ENCODE measurements at places on chromosomes 1 and 21.

DNA sequence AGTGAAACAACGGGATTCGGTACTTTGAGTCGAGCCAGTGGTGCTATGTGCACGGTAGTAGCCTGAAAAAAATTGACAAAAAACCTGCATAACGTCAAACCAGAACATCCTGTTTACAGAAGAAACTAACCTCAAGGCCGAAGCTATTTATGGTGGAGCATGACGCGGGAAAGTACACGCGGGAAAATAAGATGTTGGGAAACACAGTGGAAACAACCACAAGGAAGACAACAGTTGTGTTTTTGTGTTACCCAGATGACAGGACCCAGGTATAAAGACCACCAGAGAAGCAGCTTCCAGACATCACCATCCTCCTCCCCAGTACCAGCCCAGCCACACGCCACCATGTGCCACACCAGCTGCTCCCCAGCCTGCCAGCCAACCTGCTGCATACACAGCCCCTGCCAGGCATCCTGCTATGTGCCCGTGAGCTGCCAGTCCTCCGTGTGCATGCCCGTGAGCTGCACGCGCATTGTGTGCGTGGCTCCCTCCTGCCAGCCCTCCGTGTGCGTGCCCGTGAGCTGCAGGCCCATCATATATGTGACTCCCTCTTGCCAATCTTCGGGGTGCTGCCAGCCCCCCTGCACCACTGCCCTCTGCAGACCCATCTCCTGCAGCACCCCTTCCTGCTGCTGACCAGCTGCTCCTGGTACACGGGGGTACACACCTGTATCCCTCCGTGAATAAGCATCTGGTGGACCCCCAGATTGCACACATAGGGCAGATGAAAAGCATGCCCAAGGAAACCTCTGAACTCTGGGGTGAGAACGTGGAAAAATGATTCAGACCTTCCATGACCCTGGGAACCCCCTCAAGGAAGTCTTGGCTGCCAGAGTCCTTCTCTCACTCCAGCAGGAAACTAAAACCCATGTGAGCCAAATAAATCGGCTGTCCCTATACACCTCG lies at the start of gene KRTAP12-3:
Gene KRTAP12-3, plus strand, starts transcription at position 298 of the 906 bp plus-strand sequence. Its CDS starts 48 bp downstream, at position 346.
- no peak for DNase-seq

DNA sequence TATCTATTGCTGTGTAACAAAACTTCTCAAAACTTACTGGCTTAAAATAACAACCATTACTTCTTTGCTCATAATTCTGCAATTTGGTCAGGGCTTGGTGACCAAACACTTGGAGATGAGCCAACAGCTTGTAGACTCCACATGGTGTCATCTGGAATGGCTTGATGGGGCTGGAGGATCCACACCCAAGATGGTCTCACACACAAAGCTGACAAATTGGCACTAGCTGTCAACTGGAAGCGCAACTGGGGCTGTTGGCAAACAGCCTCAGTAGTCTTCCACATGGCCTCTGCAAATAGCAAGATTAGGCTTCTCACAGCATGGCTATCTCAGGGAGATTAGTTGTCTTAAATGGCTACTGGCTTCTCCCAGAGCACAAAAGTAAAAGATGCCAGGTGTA lies 27.1 kb upstream of the MTF2 start:
- no peak for DNase-seq

GRCh38 chr21:39022863-39023693 lies 160.2 kb downstream of the PSMG1 start:
- DNase-seq: no peak

DNA sequence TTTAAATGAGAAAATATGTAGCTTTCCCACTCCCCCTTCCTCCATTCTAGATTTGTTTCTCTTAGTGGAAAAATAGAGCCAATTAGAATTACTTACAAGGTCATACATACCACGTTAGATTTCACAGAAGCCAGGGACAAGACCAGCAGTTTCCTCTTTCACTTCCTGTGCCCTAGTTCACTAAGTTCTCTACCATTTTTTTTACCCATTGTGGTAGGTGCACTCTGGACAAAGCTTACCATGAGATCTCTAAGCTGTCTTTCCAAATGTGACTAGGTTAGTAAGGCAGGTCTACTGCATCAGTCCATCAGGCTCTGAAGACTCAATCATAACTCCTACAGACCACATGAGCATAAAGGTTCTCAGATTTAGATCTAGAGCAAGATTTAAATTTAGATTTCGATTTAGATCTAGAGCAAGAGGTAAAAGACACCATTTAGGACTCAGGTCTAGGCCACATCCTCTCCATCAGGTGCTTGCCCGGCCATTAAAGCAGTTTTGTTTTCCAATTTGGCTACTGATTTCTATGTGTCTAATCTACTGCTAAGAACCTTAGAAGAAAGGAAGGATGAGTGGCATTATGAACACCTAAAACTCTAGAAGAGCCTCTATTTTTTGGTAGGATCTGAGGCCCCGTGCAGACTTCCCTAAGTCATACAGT lies 235.3 kb downstream of the FAF1 start:
- no peak for DNase-seq

GRCh38 chr1:21931171-21932093 lies 5.7 kb downstream of the HSPG2 start:
- no peak for DNase-seq

DNA sequence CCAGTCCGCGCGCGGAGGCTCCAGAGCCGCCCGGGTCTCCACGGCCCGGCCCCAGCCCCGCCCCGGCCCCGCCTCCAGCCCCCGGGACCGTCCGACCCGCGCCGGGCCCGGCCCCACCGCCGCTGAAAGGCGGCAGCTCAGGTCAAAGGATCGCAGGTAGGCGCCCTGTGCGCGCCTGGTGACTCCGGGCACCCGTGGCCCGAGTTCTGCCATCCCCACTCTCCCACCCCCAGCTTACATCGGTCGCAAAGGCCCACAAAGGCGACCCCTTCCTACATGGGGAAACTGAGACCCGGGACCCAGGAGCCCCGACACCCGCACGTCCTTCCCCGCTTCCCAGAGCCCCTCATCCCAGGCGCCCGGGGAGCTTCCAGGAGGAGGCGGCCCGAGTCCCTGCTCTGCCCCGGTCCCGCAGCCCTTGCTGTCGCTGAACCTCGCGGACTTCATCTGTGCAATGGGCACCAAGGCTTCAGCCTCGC lies at the start of gene TMEM200B:
Gene TMEM200B, minus strand, starts transcription at position 17 of the 479 bp plus-strand sequence. CDS start 2,075 bp downstream, outside the sequence.
- no peak for DNase-seq

DNA sequence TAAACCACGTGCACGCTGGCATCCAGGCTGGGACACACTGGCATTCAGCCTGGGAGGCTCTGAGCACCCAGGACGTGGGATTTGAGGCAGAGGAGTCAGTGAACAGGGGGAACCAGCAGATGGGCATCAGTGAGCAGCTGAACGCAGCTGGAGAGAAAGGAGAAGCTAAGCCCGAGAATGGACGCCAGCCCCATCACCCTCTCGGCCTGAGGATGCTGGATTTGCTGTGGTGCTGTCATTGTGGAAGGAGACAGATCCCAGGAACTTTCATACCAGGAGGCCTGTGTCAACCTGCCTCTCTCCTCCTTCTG lies 132.8 kb downstream of the PGBD5 start:
- DNase-seq: no peak

DNA sequence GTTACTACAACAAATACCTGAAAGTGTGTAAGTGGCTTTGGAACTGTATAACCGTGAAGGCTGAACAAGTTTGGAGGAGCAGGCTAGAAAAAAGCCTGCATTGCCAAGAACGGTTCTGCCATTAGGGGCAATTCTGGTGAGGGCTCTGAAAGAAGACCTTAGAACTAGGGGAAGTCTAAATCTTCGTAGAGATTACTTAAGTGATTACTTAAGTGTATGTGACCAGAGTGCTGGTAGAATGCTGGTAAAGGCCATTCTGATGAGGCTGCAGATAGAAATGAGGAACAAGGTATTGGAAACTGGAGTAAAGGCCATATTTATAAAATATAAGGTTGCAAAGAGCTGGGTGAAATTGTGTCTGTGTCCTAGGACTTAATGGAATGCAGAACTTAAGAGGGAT lies 158.0 kb downstream of the CLIC6 start:
- no peak for DNase-seq

GRCh38 chr1:160007577-160008200 lies 24.1 kb downstream of the PIGM start:
- DNase-seq: no peak

DNA sequence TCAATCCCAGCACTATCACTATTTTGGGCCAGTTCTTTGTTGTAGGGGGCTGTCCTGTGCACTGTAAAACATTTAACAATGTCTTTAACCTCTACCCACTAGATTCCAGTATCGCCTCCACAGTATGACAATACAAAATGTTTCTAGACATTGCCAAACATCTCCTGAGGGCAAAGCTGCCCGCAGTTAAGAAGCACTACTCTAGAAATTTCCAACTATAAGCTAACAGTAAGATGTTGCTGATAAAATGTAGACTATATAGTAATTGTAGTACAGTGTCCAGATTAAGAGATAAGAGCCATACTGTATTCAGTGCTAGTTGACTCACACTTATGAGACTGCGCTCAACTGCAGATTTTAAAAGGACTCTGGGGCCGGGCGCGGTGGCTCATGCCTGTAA lies 5.0 kb downstream of the MTF1 start:
- DNase-seq: no peak

DNA sequence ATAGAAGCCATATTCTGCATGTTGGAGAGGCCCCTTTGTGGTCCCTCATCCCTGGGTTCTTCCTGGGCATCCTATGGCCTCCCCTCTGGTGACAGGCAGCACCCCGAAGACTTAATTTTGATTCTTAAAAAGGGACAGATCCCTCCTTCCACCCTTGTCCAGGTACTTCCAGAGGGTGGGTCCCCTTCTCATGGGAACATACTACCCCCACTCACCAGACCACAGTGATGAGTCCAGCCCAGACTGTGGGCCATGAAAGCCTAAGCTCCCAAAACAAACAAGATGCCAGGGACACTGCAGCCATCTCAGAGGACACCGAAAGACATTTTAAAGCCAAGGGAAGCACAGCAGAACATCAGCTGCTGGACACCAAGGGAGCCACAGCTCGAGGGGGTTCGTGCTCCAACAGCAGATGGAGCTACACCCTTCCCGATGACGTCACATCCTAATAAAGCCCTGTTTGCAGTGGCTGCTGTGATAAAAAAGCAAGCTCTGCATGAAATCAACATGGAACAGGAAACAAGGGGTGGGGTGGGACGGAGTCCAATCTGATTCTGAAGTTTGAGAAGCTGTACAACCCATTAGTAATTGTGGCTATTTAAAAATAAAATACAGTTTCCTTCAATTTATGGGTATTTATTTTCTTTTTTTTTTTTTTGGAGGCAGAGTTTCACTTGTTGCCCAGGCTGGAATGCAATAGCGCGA lies 32.4 kb downstream of the GNB1 start:
- no peak for DNase-seq

DNA sequence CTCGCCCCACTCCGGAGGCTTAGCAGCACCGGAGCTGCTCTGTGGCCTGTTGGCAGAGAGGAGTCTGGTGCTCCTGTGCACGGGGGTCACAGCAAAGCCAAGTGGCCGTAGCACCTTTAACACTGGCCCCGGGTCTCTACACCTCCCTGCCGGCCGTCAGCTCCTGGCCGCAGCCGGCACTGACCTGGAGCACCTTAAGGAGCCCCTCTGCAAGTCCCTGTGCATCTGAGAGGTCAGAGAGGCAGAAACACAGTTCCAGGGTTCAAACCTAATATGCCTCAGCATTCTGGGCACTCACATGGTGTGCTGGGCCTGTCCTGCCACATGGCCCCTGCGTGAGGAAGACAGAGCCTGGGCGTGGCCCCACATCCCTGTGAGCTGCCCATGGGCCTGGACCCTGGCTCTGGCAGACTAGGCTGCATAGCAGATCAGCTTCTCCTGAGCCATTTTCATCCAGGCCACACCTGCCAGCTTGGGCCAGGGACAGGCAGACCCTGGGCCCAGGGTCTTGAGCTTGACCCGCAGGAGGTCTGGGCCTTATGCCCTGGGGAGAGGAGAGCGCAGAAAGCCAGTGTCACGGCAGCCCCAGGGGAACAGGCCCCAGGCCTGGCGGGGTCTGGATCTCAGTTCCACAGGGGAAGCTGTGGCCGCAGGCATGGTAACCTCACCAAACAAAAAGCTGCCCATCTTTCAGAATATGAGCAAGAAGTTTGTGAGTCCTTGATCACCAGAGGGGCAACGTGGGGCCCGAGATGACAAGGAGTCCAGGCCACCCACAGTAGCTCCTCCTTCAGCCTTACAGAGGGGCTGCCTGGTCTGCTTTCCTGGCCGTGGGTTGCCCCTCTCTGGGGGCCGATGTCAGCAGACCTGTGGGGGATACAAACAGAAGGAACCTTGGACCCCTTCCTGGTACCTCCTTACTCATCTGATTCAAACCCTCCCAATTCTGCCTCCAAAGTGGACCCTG lies 146.0 kb upstream of the COL6A1 start:
- no peak for DNase-seq

GRCh38 chr1:47757226-47757975 lies 239.8 kb downstream of the TRABD2B start:
- no peak for DNase-seq

GRCh38 chr1:230120289-230120920 lies 53.4 kb downstream of the GALNT2 start:
- no peak for DNase-seq

DNA sequence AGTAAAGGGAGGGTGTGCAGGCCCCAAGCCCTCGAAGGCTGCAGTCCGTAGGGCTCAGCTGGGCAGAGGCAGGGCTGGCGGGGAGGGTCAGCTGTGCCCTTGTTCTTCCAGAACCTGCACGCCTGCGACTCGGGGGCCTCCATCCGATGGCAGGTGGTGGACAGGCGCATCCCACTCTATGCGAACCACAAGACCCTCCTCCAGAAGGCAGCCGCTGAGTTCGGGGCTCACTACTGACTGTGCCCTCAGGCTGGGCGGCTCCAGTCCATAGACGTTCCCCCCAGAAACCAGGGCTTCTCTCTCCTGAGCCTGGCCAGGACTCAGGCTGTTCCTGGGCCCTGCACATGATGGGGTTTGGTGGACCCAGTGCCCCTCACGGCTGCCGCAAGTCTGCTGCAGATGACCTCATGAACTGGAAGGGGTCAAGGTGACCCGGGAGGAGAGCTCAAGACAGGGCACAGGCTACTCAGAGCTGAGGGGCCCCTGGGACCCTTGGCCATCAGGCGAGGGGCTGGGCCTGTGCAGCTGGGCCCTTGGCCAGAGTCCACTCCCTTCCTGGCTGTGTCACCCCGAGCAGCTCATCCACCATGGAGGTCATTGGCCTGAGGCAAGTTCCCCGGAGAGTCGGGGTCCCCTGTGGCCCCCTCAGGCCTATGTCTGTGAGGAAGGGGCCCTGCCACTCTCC lies 13.6 kb upstream of the LRRC3 start:
- DNase-seq: no peak

DNA sequence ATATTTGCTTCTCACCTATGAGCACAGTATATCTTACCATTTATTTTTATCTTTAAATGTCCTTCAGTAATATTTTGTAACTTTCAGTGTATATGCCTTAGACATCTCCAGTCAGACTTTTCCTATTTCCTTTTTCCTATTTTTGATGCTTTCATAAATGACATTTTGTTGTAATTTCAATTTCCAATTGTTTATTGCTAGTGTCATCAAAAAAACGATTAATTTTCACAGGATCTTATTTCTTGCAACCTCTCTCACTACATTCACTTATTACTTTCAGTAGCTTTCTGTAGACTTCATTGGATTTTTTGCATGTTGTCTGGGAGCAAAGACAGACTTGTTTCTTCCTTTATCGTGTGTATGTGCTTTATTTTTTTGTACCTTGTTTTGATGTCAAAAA lies 602.4 kb downstream of the AJAP1 start:
- no peak for DNase-seq

Data from NCI-H1048 (cell line).